Calu3 (cell line): ENCODE measurements at places on chromosomes 12 and 14.

- no peak for DNase-seq
Observed at GRCh38 chr12:22722779-22723178, 97.8 kb downstream of the ETNK1 start.

DNA sequence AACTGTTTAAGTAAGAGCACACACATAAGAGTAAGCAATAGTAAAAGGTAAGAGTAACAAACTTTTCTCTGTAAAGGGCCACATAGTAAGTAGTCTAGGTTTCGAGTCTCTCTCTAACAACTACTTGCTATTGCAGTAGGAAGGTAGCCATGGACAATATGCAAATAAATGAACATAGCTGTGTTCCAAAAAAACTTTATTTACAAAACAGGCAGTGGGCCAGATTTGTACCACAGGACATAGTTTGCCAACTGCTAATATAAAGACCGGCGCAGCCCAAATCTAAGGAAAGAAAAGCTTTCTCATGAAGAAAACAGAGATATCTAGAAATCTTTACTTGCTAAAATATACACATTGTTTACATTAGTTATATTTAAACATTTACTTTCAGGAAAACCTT, 239.0 kb upstream of the EGLN3 start:
- no peak for DNase-seq

- DNase-seq = no peak
Observed at GRCh38 chr14:52551205-52551604, 1.1 kb downstream of the TXNDC16 start.

DNA sequence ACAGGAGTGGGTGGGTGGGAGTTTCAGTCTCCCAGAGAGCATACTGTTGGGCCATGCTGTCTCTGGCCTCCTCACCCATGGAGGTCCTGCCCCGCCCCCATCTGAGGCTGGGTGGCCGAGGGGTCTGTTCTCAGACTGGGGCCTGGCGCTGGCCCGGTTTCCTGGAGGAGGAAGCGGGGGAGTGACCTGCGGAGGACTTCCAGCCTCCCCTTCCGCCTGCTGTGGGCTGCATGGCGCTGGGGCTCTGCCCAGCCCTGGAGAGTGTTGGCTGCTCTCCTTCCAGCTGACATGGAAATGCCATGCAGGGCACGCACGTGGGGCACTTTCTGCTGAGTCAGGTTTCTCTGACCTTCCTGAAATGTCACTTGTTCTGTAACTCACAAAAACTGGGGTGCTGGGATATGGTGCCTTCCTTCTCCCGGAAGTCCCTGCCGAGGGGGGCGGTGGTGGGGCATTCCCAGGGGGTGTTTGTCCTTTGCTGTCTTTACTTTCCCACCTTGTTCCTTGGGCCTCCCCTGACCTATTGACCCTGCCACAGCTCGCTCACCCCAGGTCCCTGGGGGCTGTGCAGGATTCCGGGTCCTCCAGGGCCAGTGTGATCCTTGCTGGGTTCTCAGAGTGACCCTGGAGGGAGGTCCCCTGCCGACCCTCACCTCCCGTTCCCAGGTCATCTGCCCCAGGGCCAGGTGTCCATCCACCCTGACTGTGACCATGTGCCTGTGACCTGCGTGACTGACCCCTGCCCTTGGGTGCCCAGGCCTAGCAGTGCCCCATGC, 23.6 kb downstream of the PACS2 start:
- no peak for DNase-seq

DNA sequence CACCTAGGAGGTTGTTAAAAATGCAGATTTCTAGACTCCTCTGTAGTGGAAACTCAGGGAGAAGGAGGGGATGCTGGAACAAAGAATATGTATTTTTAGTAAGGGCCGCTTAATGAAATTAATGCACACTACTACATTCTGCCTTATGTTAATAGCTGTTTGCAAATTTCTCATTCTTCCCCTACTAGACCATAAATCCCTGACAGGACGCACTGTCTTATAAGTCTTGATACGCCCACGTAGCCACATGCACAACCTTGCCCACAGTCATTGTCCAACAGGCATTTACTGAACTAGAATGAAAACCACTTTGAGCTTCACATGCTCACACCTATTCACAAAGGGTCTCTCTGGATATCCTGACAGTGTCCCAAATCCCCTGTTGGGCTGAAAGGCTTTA, 10.5 kb downstream of the KRT2 start:
- DNase-seq = no peak

- DNase-seq = no peak
Observed at GRCh38 chr14:53161758-53162435, 8.8 kb upstream of the DDHD1 start.
